ENCODE measurements at places on chromosomes 7 and 10.

GRCh38 chr10:71600849-71601248 is 118.7 kb downstream of the C10orf105 start:
- DNase-seq, result peak; percentile 55

GRCh38 chr7:76506081-76506440 is 4.3 kb upstream of the UPK3B start:
- no peak for DNase-seq

- DNase-seq, result no peak
Measured at GRCh38 chr7:148720472-148720871, 21.8 kb downstream of the CUL1 start.

DNA sequence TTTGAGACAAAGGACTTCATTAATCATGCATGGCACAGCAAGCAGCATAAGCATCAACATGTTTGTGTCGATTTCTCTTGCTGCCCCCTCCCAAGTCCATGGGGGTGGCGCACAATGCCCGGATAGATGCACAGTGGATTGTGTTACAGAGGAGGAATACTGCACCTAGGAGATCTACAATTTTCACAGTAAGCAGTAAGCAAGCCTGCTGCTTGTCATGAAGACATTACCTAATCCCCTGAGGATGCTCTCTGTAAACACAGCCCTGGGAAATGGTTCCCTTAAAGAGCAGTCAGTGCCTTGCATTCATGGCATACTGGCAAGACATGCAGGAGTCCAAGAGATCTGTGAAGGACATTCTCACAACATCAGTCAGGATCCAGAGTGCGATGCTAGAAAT is 137.7 kb downstream of the ETV1 start:
- peak; percentile 89 for DNase-seq

GRCh38 chr7:44727158-44727936 is 21.3 kb upstream of the ZMIZ2 start:
- DNase-seq, result peak; percentile 81

Data from IMR-90 (cell line).